ENCODE measurements at places on chromosomes 2 and 18.

GRCh38 chr2:142981756-142982155 is 104.3 kb downstream of the KYNU start:
- no peaks in the 10 kb centered on the region for H3K36me3 ChIP-seq
- no peaks in the 10 kb centered on the region for H3K27me3 ChIP-seq
- H3K4me1 ChIP-seq = no peaks in the 10 kb centered on the region
- H3K4me3 ChIP-seq = no peak overlapping the region

DNA sequence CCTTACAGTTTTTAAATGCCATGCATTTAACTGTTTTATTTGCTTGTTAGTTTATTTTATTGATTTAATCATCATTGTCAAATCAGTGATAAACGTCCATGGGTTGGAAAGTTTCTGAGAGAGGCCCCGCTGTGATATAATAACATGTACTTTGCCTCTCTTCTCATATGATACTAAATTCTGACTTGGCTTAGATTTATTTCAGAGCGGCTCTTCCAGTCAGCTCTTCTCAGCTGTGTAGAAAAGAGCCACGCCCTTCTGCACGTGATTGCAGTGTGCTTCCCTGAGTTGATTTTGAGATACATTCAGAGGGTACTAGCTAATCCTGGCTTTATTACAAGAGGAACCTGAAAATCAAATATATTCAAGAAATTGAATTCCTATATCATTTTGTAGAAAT is 218.6 kb downstream of the KCNE4 start:
- no peak overlapping the region for H3K27ac ChIP-seq
- H3K4me3 ChIP-seq = no peak overlapping the region
- no peak for DNase-seq
- H3K36me3 ChIP-seq = no peaks in the 10 kb centered on the region

- no peak for DNase-seq
- no peak overlapping the region for H3K27ac ChIP-seq
- no peaks in the 10 kb centered on the region for H3K36me3 ChIP-seq
- no peaks in the 10 kb centered on the region for H3K27me3 ChIP-seq
These were observed 24.6 kb downstream of the CTLA4 start for GRCh38 chr2:203892207-203892606.

DNA sequence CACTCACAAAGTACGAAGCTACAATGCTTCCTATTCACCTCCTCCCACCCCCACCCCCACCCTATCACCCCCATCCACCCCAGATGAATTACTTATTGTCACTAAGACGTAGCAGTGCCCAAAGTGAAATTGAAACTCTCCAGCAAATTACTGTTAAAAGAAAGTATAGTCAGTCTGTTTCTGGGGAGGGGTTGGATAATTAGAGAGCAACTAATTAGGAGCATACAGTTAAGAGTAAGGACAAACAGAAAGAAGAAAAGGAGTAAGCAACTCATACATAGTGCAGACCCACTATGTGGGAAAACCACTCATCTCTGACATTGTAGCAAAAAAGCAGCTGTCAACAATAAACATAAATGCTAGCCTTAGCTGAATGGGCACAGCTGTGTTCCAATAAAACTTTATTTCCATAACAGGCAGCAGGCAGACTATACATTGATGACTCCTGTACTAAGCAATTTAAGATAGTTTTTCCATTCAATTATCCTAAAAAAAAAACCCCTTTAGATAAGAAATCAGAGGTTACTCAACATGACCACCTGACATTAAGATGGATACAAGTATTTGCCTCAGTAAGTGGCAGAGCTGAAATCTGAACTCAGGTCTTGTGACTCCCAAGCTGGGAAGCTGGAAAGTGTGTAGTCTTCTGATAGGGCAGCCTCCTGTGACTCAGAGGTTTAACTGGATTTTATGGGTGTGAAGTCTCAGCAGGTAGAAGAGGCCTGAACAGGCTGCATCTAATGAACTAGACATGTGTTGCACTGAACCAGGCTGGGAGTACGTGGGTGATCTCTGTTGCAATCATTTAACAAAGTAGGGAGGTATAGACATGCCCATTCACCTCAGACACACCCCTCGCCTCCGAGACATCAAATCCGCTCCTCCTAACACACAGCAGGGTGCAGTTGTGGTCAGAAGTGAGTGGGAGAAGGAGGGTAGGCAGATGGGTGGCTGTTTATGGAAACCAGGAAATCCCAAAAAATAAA is 171.8 kb upstream of the KLF7 start:
- H3K27me3 ChIP-seq = no peaks in the 10 kb centered on the region
- DNase-seq = peak; percentile 48
- no peaks in the 10 kb centered on the region for H3K36me3 ChIP-seq
- H3K4me1 ChIP-seq = peaks cover 14% of the 10 kb centered on the region
- H3K27ac ChIP-seq = no peak overlapping the region
- H3K4me3 ChIP-seq = no peak overlapping the region

DNA sequence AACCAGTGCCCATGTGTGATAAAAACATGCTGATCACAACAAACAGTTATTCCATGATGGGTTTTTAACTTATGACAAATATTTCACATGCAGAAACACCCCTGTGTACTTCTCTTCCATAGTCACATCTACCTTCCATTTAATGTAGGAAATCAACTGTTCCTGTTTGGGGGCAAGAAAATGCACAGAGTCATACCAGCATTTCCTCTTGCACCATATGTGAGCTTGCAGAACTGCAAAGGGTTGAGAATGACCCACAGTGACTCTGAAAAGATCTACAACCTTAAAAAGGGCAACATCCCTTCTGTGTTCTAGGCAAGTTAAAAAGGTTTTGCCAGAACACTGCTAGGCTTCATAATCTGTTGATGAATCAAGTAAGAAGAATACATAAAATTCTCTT is 9.9 kb downstream of the BMP10 start:
- H3K27me3 ChIP-seq = peaks cover 70% of the 10 kb centered on the region
- H3K27ac ChIP-seq = no peak overlapping the region
- H3K4me1 ChIP-seq = peaks cover 3% of the 10 kb centered on the region
- no peaks in the 10 kb centered on the region for H3K36me3 ChIP-seq
- no peak overlapping the region for H3K4me3 ChIP-seq
- no peak for DNase-seq

DNA sequence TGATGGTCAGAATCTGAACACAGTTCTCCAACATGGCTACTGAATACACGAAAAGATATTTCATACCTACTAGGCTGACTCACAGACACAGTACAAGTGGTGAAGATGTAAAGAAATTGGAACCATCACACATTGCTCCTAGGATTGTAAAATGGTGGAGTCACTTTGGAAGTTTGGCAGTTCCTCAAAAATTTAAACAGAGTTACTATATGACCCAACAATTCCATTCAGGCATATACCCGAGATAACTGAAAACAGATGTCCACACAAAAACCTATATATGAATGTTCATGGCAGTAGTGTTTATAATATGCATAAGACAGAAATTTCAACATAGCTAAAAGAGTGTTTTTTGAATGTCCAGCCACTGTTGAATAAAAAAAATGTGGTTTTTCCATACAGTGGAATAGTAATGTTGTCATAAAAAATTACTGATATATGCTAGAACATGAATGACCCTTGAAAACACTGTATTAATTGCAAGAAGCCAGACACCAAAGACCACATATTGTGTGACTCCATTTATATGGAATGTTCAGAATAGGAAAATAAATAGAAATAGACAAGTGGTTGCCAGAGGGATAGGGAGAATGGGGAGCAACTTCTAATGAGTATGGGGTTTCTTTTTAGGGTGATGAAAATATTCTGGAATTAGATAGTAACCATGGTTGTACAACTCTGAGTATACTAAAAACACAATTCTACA is 10.1 kb downstream of the RMP24 start:
- H3K36me3 ChIP-seq = peaks cover 47% of the 10 kb centered on the region
- no peak overlapping the region for H3K27ac ChIP-seq
- DNase-seq = no peak
- H3K4me3 ChIP-seq = no peak overlapping the region
- no peaks in the 10 kb centered on the region for H3K27me3 ChIP-seq

GRCh38 chr2:1606421-1607235 is 137.7 kb downstream of the PXDN start:
- DNase-seq = peak; percentile 54
- H3K27me3 ChIP-seq = peaks cover 6% of the 10 kb centered on the region
- no peaks in the 10 kb centered on the region for H3K36me3 ChIP-seq
- H3K4me1 ChIP-seq = peaks cover 5% of the 10 kb centered on the region
